ENCODE measurements at places on chromosomes 2 and 18.
A peak's percentile ranks its signal among the peaks of the same experiment; 100 is the strongest.

- DNase-seq = no peak
Measured at GRCh38 chr2:23657371-23657770, 269.6 kb downstream of the ATAD2B start.

GRCh38 chr2:240624950-240625621, at the start of gene GPR35:
Gene GPR35, plus strand, starts transcription at chr2:240625480. Its CDS starts 4,473 bp downstream, at chr2:240629953.
- no peak for DNase-seq

GRCh38 chr18:8686611-8687010, 18.7 kb upstream of the MTCL1 start:
- no peak for DNase-seq

DNA sequence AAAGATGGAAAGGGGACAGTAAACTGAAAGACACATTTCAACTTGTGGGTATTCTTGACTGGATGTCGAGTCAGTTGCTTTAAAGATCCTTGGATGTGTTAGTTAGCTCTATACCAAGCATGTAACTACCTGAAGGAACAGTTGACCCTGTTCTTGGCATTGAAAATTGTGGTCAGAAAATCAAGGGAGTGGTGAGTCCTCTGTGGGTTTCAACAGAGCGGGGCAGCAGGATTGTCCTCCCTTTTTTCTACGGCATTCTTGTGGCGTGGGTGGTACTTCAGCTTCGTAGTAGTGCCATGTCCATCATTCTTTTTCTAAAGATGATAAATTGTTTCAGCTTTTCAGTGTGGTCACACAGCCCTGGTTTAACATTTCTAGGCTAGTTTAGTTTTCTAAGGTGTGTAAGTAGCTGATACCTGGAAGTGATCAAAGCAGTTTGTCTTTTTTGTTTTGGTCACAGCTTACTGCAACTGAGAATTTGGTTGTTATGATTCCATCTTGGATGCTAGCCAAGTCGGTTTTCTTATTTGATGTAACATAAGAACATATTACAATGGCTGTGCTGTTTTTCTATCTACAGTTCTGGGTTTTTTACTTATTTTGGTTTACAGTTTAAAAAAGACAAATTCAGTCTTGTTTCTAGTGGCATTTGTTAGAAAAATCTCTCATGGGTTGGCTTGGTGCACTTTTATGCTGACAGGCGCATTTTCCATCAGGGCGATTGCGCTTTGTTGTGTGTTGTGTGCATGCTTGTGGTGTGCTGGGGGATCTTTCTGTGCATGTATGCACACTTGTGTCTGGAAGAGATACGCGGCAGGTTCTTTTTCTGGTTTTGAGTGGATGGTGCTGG, 84.7 kb downstream of the ZNF407 start:
- DNase-seq = no peak

DNA sequence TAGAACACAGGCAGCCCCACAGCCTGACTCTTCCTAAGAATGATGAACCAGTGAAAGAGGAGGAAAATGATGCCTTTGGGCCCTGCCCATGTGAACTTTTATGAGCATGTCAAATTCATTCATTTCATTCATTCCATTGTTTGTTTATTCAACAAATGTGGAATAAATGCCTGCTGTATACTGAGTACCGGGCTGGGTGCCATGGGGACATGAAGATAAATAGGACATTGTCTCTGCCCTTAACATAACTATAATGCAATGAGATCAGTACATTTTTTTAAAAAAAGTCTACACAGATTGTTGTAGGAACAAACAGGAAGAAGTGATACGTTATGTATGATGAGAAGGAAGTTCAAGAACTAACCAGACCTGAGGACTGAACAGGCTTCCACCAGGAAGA, 14.7 kb downstream of the MREG start:
- DNase-seq = no peak

DNA sequence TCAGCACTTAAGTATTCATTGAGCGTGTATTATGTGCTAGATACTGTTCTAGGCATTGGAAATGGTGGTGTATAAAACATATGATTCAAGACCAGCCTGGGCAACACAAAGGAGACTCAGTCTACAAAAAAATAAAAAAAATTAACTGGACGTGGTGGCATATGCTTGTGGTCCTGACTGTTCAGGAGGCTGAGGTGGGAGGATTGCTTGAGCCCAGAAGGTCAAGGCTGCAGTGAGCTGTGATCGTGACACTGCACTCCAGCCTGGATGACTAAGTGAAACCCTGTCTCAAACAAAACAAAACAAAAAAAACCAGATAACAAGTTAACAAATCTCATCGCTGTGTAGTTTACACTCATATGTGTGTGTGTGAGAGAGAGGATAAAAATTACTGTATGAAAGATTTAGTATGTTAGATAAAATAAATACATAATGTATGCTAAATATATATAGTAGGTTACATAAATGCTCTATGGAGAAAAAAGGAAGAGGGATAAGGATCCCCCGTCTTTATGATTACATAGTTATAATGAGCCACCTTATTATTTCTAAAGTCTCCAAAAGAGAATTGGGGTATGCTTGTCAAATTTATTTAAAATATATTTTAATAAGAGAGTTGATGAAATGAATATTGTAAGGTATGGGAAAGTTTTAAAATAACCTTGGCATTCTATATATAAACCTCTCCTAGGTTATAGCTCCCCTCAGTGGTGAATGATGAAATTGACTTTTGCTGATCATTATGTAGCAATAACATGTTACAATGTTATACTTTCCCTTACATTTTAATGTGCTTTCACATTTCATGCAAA, 69.2 kb downstream of the EHBP1 start:
- DNase-seq = peak; percentile 83

GRCh38 chr2:73889206-73889605, 3.6 kb upstream of the ACTG2 start:
- no peak for DNase-seq

- no peak for DNase-seq
Measured at GRCh38 chr2:77099961-77100360, 422.2 kb downstream of the LRRTM4 start.

- DNase-seq = no peak
Measured at GRCh38 chr2:54084600-54084999, 30.8 kb upstream of the ACYP2 start.

GRCh38 chr2:143742581-143742980, 613.4 kb downstream of the ARHGAP15 start:
- DNase-seq = no peak

DNA sequence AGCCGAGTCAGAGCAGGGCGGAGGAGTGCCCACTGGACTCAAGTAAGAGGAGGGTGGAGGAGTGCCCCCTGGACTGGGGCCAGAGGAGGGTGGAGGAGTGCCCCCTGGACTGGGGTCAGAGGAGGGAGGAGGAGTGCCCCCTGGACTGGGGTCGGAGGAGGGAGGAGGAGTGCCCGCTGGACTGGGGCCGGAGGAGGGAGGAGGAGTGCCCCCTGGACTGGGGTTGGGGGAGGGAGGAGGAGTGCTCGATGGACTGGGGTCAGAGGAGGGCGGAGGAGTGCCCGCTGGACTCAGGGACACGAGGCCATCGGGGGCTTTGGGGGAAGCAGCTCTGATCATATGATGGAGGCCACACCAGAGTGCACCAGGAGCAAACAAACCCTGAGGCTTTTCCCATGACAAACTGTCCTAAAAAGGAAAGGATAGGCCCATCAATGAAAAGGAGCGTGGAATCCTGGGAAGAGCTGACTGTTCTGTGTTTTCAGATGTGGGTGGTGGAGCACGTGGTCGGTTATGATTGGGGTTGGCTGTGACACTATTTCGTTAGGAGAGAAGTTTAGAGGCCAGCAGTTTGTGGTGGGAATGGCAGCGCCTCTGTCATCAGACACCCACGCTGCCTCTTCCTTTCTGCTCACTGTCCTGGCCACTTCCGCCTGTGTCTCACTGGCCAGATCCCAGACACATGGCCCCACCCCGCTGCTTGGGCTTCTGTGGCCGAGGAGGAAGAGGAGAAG, 24.5 kb upstream of the HPCAL1 start:
- no peak for DNase-seq

DNA sequence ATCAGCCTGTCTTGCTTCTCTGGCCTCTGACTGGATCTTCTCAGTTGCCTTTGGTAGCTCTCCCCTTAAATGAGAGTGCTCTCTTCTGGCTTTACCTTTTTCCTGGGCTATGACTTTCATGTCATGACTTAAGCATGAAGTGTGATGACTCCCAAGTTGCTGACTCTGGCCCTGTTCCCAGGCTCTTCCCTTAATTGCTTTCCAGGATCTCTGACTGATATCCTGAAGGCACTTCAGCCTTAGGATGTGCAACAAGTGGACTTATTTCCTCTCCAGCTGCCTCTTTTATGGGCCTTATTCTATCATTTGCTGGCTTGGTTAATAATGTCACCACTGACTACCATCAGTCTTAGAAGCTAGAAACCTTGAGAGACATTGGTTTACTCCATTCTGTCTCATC, 17.4 kb downstream of the SEMA4F start:
- DNase-seq = no peak

DNA sequence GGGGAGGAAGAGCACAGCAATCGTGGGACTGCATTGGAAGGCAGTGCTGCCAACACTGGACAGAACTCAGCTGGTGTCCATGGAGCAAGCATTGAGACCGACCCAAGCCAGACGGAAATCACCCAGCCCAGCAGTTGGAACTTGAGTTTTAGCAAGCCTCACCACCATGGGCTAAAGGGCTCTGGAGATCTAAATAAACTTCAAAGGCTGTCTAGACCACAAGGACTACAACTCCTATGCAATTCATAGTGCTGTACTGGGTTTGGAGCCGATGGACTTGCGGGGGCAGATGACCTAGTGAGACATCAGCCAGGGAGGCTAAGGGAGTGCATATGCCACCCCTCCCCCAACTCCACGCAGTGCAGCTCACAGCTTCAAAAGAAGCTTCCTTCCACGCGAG, 243.6 kb upstream of the SLC39A10 start:
- DNase-seq = no peak

DNA sequence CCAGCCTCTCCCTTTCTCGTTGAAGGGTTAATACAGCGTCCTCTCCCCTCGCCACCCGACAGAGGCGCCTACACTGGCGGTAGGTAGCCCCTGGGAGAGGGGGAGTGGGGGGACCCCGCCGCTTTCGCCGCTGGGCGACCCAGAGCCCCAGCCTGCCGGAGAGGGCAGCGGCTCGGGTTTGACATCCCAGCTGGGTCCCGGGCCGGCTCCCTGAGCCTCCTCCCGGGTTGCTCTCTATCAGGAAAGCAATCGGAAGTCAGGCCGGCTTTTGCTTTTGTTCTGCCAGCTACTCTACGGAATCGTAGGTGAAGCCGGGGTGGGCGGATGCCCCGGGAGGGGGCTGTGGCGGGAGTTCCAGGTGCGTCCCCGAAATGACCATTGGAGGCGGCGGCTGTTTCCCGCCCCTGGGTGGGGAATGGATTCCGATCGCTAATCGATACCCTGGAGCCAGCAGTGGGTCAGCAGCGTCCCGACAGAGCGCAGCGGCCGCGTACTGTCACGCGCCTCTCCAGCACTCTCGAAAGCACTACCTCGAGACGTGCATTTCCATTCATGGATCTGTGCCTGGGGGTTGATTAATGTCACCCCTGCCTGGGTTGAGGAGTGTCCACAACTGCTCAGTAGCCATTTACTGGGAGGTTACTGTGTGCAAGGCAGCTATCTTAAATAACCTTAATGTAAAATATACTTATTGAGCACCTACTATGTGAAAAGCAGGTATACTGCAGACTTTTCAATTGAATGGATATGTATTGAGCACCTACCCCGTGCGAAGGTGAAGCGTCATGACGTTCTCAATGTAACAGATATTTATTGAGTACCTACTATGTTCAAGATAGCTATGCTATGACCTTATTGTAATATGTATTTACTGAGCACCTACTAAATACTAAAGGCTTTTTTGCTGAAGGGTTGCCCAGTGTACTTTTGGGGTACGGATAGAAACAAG, 1.1 kb downstream of the MAPK4 start:
- DNase-seq = no peak

- DNase-seq = no peak
Measured at GRCh38 chr2:129129087-129129486, 810.4 kb upstream of the HS6ST1 start.

DNA sequence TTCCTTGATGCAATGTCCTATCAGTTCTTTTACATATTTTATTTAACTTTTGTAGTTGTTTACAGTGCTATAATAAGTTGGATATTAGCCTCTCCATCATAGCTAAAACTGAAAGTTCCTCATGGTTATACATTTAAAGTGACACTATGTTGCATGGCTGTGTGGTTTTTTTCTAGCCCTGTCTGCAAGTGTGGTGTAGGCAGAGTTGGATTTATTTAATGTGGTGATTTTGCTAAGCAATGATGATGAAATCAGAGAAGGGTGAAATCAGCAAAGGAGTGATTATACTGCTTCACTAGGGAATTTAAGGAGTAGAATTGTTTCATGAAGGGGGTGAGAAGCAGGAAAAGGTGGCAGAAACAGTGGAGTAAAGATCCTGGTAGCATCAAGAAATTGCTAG, 18.3 kb upstream of the ENOSF1 start:
- no peak for DNase-seq

- no peak for DNase-seq
Measured at GRCh38 chr2:161096336-161096735, 63.9 kb upstream of the TANK start.

DNA sequence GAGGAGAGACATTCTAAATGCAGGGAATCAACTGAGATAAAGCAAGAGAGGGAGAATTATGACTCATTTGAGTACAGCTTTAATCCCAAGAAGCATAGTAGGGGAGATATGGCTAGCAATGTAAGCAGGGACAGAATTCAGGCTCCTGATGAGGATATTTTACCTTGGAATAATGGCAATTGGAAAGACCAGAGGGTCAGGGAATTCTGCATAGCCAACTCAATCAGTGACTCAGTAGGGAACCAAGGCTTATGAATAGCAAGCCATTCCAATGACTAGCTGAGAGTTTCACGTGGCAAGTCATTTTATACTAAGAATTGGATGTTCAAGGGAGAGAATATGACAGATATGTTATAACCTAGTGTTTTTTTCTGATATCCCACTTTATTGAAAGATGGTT, 563.8 kb upstream of the NETO1 start:
- DNase-seq = no peak

DNA sequence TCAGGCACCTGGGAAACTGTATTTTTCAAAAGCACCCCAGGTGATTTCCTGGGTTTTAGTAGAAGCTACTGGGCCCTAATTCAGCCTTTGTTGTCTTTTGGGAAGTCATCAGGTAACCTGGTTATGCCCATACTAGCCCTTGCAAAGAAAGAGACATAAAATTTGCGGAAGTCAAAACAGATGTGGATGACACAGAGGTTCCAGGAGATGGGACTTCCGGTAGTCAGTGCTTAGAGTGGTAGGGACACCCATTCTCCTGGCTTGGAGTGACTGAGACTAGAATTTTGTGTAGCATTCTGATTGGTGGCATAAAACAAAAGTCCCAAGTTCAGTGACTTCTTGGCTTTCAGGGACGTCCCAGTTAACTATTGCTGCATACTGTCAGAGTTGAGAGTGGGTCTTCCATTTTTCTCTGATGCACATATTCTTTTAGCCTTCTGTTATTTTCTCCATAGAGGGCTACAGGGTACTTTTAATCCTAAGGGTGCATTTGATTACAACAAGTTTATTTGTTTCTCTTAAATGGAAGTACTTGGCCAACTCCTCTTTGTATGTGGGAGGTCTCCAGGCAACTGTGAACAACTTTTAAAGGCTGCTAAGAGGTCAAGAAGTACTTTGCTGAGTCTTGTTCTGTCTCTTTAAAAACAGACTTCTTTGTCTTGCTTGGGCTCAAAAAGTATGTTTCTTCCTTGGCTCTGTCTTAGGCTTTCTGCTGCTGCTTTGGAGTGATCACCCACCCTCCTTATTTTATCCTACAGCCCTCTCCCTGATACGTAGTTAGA, 8.8 kb downstream of the NAB1 start:
- no peak for DNase-seq

Data from A549 (cell line).